ENCODE measurements at places on chromosomes 2 and 18.

DNA sequence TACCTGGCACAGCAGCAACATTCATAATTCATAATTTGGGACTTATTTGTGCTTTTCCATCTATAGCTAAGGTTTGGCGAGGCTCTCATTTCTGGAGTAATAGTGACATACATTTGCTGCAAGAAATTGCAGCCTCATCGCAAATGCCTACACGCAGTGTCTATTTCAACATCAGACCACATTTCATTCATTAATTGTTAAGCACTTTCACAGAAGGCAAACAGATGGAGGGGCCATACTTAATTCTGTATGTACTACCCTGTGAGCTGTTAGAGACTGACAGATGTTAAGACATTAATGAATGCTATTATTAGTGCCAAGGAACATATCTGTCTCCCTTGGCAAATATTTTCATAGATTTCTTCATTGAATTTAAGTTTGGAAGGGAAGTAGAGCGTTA, 125.7 kb downstream of the UXS1 start:
- DNase-seq, result no peak

DNA sequence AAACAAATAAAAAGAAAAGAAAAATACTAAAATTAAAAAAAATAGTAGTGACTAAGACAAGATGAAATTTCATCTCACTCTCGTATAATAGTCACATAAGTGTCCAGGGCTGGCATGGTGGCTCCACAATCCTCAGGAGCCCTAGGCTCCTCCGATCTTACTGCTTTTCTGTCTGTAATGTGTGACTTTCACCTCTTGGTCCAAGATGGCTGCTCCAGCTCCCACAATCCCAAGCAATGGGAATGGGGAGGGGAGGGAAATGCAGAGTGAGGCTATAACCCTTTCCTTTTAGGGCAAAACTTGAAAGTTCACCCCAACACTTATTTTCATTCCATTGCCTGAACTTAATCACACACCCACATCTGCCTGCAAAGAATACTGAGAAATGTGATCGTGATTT, 90.4 kb downstream of the MOGAT1 start:
- DNase-seq, result no peak

- DNase-seq, result no peak
Observed at GRCh38 chr2:38390947-38391346, 13.9 kb upstream of the ATL2 start.

DNA sequence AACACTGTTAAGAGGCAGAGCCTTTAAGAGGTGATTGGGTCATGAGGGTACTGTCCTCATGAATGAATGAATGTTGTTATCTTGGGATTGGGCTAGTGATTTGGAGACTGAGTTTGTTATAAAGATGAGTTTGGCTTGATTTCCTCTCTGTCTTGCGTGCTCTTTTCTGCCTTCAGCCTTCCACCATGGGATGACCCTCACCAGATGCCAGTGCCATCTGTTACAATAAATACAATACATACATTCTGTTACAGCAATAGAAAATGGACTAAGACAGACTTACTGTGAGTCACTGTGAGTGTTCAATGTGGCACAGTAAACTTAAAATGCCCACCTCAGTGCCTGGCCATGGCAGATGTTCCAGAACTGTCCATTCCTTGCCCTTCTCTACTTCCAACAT, 95.0 kb upstream of the ZFP36L2 start:
- DNase-seq, result no peak

- no peak for DNase-seq
Observed at GRCh38 chr2:23692263-23692662, 234.7 kb downstream of the ATAD2B start.

- DNase-seq, result no peak
Observed at GRCh38 chr18:35110554-35111485, 69.6 kb downstream of the MAPRE2 start.

GRCh38 chr2:88698498-88699233, 7.2 kb downstream of the RPIA start:
- DNase-seq, result no peak

GRCh38 chr18:36931106-36931505, 102.2 kb downstream of the KIAA1328 start:
- DNase-seq, result no peak

DNA sequence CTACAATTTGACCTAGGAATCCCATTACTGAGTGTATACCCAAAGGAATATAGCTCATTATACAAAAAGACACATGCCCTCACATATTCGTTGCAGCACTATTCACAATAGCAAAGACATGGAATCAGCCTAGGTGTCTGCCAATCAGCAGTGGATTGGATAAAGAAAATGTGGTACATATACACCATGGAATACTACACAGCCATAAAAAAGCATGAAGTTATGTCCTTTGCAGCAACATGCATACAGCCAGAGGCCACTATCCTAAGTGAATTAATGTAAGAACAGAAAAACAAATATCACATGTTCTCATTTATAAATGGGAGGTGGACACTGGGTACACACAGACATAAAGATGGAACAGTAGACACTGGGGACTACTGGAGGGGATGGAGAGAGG, 54.0 kb downstream of the GREB1L start:
- DNase-seq, result no peak

DNA sequence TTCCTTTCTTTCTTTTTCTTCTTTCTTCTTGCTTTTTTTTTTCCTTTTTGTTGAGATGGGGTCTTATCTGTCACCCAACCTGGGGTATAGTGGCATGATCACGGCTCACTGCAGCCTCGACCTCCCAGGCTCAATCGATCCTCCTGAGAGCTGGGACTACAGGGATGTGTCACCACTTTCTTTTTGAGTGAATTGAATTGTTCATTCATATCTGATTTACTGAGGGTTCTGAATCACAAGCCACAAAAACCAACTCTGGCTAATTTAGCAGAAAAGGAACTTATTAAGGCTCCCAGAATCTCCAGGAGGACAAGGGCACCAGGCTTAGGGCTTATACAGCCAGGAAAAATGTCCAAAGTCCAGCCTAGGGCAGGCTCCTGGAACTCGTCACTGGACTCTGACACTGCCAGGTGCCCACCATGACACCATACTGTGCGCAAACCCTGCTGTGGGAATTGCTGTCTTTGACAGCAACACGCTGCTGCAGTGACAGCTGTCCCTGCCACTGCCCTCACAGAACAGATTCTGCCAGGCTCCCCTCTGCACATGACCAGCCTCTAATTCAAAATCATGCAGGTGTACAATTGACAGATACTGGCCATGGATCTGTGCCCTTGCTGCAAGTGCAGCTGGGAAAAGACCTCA, 42.9 kb upstream of the EML6 start:
- no peak for DNase-seq

DNA sequence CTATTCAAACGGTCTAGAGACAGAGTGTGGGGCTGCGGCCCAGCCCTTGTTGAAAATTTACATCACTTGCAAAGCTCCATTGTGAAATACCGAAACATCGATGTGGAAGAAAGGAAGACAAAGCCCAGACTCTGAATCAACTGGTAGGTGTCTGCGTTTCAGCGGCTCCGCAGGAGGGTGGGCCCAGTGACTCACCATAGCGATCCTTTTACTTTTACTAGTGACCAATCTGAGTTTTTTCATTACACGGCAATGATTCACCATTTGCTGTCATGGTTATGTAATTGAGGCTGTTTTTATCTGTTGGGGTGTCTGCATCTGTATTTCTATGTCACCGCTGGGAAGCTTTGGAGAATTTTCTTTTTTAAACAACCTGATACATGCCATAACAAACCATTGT, 66.6 kb upstream of the ODC1 start:
- no peak for DNase-seq

- no peak for DNase-seq
Observed at GRCh38 chr18:44981121-44981520, 300.4 kb downstream of the SETBP1 start.

DNA sequence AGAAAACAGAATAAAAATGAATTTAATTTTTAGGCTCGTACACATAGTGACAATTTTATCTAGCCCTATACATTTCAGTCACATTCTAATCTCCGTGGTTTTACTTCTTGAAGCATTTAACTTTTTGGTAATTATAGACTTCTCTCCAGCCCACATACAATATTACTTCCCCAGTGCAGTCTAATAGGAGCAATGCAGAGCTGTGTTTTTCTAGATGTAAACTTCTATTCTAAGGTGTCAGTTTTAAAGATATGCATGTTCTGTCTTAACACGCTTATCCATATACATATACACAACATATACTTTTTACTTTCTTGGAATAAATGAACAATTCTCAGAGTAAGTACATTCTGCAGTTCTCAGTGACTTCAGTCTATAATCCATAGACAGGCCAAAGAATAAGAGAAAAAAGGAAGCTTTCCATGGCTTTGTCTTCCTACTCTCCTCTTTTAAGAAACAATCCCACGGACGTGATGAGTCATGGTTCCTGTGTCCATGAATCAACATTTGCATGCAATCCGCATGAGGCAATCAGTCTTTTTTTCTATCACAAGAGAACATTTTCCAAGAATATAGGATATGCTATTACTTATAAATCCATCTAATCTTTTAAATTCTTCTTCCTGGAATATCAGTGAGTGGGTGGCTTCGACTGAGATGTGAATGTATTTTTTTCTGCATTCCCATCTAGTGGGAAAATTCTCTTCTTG, 42.8 kb downstream of the CCDC102B start:
- no peak for DNase-seq

DNA sequence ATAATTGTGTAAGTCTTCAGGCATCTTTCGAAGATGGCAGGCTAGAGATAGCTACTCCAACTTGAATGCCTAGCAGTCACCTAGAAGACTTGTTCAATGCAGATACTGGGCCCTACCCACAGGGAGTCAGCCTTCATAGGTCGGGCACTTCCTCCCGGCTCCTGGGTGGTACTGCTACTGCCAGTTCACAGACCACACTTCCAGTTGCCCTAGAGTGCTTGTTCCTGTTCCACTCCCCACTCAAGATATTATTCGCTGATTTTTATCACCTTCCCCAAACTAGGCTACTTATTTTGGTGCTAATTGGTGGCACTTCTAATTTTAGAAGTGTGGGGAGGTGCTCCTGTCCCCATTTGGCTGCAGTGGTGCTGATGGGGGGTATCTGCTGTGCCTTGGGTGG, 34.2 kb downstream of the INPP4A start:
- DNase-seq, result no peak

GRCh38 chr2:207848545-207848928, 78.8 kb upstream of the FZD5 start:
- no peak for DNase-seq

- DNase-seq, result no peak
Observed at GRCh38 chr18:35468711-35469110, 29.0 kb downstream of the INO80C start.

DNA sequence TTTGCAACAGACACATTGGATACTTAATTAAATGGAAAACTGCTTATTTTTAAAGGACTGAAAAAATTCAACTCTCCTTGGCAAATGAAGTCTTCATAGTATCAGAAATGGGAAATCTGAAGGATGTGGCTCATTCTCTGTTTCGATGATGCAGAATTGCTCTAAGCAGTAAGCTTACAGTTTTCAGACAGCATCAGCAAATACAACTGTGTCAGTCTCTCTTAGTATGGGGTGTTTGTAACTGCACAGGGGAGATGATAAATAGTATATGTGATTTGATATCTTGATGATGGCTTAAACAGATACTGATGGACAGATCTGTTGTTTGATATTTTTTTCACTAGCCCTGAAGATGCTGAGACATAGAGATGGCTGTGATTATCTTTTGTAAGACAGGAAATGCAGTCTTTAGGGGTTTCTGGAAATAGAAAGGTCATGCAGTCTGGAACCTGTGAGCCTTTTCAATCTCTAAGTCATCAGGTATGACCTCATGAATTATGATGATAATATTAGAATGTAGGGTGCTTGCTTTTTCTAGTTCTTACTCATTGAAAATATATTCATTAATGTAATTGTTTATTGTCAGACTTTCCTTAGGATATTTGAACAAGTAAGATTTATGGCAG, 84.2 kb downstream of the SLC4A10 start:
- DNase-seq, result no peak

- DNase-seq, result no peak
Observed at GRCh38 chr2:38130876-38131275, 54.9 kb upstream of the CYP1B1 start.

DNA sequence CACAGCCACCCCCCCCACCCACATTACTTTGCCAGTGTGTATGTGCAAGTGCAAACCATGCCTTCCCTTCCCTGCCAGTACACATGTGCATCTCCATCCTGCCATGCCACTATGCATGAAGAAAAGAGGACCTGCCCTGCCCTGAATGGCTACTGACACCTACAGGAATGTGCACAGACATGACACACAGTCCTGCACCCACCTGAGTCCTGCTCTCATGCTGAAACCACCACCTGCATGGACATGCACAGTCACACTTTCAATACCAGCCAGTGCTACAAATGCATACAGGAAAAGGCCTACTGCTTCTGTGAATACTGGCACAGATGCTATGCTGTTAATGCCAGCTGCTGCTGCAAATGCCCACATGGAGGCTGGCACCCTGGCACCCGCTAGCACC, 334.4 kb upstream of the DLGAP1 start:
- DNase-seq, result no peak

GRCh38 chr2:64787698-64788097, 134.0 kb upstream of the SERTAD2 start:
- no peak for DNase-seq

- no peak for DNase-seq
Observed at GRCh38 chr2:121858369-121858768, 102.9 kb downstream of the TSN start.

- DNase-seq, result no peak
Observed at GRCh38 chr2:183284606-183285005, 160.4 kb downstream of the NUP35 start.

GRCh38 chr2:152611458-152612231, 105.6 kb downstream of the PRPF40A start:
- no peak for DNase-seq

GRCh38 chr2:40184551-40184950, 267.3 kb downstream of the SLC8A1 start:
- no peak for DNase-seq

DNA sequence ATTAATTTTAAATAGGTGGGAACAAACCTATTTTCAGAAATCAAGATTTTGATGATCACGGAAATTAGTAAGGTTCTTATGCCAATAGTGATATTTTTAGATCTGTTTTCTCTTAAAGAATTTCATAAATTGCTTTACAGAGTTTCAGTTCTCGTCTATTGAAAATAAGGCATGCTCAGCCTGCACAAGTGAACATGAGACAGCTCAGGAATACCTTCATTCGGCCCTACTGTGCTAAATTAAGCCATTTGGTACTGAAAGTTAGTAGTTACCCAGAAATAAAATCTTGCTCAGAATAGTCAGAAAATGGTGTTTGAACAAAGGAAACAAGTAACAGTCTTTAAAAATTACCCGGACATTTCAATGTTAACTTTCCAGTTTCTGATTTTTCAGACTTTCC, 60.4 kb downstream of the DLGAP1 start:
- DNase-seq, result no peak
